CD4-positive, CD25-positive, alpha-beta regulatory T cell (primary cell): ENCODE measurements at places on chromosomes 12 and 14.

DNA sequence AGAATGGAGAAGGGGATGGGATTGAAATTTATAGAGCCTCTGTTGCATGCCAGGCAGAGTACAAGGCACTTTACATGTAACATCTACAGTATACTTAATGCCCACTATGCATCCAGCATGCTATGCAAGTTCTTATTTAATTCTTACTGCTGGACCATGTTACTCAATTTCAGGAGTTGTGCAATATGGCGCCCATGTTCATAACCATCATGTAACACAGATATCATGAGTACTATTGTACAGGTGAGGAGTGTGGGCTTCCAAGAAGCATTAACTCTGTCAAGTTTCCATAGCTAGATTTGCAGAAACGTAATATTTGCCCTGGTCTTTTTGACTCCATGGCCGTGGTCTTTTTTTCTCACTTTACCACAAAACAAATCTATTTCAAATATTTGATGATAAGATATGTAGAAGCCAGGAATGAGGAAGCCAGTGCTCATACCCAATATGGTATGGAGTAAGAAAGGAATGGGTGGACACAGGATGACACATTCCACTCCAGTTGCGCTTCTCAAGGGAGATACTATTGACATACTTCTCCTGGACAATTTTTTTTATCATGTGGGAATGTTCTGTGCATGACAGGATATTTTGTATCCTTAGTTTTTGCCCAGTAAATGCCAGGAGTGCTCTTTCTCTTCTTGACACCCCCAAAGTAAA lies 191.8 kb downstream of the C12orf75 start:
- no peak for DNase-seq

GRCh38 chr12:88503281-88503703 lies 77.0 kb downstream of the KITLG start:
- DNase-seq, result no peak

- no peak for DNase-seq
Observed at GRCh38 chr12:124595444-124595843, 28.0 kb upstream of the NCOR2 start.

DNA sequence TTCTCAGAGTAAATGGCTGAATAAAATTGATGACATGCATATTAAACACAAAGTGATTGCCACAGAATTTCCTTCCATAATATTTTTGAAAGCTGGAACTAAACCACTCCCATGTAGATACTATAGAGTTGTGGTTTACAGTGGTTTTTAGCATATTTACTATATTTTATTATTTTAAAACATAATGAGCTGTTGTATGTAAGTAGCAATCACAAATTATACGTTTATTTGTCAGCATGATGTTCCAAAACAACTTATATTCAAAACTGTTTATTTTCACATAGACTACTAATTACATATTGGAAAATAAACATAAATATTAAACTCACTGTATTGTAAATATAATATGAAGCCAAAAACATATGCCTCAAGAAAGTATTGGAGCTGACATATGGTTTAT lies 77.2 kb downstream of the NAV3 start:
- no peak for DNase-seq

- DNase-seq, result no peak
Observed at GRCh38 chr14:91647856-91648255, 84.0 kb downstream of the CATSPERB start.

DNA sequence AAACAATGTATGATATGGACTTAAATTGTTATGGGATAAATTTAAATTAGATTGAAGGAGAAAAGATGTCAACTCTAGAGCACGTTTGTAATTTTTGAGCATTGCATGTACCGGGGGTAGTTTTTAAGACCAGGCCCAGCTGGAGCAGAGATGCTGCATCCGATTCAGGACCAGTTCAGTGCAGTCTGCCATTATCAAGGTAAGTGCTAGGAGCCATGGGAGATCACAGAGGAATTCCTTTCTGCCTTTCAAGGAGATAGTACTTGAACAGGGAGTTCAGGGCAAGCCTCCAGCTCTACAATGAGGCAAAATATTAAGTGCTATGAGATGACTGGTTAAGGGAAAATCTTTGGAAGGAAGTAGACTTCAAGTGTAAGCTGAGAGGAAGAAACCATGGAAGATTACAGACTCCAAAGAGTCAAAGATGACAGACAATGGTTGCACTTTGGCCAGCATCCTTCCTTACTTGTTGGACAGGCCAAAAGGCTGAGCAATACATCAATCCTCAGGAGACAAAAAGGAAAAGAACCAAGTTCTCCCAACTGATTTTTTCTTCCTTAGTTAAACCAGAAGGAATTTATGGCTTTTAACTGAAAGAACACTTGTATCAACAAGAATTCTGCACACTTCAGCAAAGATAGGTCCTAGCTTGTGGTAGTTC lies 113.2 kb upstream of the HIF1A start:
- no peak for DNase-seq

DNA sequence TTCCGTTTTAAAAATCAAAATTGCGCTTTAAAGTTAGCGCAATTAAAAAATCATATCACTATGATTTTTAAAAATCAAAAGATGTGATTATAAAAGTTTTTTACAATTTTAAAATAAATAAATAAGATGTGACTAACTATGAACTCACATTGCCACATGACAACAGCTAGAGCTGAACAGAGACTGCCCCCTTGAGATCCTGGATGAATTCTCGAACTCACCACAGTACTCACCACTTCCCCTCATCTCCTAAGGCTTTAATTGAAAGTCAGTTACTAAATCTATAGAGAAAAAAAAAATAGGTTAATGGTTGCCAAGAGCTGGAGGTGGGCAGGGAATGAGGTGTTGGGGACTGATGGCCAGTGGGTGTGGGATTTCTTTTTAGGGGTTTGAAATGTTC lies 384.2 kb downstream of the ZFP36L1 start:
- DNase-seq, result no peak

DNA sequence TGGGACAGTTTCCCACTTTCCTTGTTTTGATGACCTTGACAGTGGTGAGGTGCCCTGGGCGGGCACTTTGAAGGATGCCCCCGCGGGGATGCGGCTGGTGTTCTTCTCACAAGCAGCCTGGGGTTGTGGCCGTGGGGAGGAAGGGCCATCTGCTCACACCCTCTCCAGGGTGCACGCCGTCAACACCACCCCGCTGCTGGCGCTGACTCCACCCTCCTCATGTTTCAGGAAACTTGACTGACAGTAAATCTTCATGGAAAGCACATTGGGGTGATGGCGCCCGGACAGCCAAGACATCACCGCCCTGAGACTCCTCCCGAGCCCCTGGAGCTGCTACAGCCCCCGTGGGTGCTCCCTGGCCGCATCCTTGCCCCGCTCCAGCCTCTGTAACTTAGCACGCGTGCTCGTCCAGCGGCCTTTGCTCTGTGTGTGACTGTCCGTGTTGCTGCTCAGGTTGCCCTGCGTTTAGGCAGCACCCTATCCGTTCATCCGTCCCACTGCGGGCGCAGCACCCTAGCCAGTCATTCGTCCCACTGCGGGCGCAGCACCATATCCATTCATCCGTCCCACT lies 150.2 kb upstream of the C14orf180 start:
- DNase-seq, result no peak

GRCh38 chr14:50622978-50623377 lies 45.1 kb downstream of the SAV1 start:
- DNase-seq, result no peak

- no peak for DNase-seq
Observed at GRCh38 chr14:102908766-102909455, 13.6 kb upstream of the AMN start.

DNA sequence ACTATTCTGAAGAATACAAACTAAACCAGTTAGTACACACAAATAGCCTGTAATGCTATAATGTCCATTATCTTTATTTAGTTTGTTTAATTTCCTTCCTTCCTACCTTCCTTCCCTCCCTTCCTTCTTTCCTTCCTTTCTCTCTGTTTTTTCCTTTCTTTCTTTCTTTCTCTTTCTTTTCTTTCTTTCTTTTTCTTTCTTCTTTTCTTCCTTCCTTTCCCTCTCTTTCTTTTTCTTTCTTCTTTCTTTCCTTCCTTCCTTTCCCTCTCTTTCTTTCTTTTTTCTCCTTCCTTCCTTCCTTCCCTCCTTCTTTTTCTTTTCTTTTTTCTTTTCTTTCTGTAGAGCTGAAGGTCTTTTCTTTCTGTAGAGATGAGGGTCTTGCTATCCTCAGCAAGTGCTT lies 131.2 kb downstream of the TMEM30B start:
- no peak for DNase-seq

DNA sequence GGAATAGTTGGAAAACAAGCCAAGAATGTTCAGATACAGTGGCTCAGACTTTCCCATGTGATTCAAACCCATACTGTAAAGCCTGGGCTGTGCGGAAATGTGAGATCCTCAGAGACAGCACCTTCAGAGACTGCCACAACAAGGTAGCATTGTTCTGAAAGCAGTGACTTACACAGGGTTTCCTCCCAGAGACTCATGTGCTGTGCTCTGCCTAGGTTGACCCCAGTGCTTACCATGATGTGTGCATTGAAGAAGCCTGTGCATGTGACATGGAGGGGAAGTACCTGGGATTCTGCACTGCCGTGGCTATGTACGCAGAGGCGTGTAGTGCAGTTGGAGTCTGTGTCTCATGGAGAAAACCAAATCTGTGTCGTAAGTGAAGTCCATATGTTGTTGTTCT lies 219.4 kb downstream of the LRRK2 start:
- no peak for DNase-seq
